ENCODE measurements at places on chromosomes 2 and 18.

DNA sequence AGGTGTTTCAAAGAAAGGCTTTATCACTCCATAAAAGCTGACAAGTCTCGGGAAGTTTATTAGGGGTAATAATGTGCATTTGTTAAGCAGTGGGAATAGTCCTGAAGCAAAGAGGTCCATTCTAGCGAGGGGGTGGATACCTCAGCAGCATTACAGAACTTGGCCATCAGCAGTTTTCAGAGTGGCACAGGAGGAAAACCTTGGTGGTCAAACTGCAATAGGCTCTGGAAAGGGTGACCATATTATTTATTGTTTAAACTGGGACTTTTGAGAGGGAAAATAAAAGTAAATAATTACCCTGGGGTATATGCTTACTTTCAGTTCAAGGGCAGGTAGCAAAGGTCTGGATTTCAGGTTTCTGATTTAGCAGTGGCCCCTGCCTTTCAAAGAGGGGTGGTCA lies 115.5 kb upstream of the KLHL14 start:
- no peak for DNase-seq

DNA sequence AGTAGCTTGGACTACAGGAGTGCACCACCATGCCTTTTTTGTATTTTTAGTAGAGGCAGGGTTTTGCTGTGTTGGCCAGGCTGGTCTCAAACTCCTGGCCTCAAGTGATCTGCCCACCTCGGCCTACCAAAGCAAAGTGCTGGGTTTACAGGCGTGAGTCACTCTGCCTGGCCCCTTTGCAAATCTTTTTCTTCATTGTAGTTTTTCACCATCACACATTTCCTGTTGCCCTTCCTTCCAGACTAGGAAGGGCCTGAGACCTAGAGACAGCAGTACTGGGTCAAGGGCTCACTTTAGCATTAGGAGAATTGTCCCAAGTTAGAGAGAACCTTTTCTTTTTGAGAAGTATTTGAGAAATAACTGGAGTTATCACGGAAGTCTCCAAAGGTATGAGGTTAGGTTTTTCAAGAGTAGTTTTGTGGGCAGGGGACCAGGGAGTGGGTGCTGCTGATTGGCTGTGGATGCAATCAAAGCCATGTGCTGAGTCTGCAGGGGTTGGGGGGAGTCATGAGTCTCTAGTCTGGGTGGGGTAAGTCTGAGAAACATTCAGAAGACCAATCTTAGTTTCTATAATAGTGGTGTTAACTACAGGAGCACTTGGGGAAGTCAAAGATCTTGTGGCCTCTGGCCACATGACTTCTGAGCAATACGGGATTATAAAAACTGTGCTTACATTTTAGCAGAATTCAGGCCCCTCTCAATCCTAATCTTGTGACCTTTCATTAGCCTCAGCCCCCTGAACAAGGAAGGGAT lies 23.7 kb downstream of the B3GNT2 start:
- no peak for DNase-seq

DNA sequence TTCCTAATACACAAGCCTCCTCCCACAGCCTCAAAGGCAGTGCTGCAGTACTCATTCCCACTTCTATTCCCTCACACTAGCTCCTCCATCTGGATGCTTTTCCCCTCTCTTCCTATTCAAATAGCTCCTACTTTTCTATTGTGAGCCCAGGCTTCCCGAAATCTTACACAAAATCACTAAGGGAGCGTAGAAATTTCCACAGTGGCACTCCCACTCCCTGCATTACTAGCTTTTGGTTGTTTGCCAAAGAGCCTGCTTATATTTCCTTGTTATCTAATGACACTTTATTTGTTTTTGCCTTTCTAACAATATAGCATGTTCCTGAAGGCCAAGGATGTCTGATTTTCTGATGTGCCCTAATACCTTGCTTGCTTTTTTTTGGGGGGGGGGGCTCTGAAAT lies 10.9 kb downstream of the EPAS1 start:
- DNase-seq, result no peak

DNA sequence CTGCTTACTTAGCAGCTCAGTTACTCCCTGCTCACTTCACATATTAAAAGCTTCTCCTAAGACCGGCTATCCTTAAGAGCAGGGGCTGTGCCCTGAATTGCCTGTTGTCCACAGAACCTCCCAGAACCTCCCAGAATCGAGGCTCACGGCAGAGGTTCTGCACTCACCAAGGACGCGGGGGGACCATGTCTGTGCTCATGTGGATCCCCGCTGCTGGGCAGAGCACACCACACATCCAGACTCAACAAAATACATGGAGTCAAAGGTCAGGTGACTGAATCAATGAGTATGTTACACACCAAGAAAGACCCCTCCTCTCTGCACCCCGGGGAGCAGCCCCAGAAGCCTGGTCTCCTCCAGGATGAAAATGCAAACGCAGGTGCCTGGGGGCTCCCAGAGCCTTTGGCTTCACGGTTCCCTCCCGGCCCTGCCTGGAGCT lies 149.0 kb downstream of the MBP start:
- DNase-seq, result peak; percentile 69

DNA sequence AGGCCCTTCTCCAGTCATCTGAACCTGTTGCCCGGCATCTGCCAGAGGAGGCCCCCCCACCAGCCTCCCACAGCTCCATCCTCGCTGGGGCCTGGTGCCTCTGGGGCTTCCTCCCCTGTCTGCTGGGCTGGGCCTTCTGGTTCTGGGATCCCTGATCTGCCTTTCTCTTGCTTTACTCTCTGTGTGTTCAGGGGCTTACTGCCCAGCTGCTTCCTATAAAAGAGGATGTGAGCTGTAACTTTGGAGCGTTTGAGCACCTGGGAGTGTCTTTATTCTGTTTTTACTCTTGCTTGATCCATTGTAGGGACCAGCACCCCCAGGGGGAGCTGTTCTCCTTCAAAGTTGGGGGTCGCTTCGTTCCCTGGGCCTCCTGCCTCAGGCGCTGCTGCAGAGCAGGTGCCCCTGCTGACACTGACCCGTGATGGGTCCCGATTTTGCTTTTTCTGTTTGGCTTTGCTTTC lies 23.1 kb upstream of the FAHD2A start:
- DNase-seq, result no peak

- DNase-seq, result no peak
Measured at GRCh38 chr2:1479346-1479745, 66.1 kb downstream of the TPO start.

DNA sequence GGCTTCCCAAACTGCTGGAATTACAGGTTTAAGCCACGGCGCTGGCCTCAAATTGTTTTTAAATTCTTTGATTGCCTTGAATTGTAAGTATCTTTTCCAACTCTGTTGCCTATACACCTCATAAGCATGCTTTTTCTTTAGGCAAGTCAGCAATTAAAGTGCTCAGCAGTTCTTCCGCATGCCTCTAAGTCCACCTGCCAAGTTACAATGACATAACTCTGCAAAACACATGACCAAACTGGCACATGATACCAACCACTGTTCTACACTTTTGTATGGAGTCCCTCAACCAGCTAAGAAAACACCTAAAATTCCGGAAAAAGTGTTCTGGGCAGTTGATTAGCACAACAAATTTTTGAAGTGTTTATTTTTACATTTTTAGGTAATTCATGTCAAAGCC lies 5.1 kb downstream of the TXNL4A start:
- no peak for DNase-seq

DNA sequence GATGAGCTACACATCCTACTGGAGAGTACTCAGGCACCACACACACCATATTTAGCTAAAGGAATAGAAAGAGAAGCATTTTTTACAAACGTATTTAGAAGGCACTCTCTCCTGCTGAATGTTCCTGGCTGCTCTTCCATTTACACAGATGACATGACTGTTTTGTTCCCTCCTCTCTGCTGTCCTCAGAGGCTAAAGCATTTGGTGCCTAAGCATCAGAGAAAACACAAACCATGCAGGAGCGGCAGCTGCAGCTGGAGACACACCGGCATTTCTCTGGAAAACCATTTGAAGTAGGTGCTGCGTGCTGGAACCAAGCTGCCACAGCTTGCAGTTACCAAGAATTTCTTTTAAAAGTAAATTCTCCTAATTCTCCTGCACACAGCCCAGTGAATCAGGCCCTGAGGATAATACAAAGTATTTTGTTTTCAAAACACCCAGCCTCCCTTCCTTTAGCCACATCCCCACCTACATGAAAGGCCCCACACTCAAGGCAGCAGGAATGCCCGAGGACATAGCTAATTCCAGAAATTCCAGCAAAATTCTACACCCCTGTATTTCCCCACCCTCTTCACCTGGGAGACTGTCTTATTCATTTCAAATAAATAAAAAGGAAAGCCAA lies 488.9 kb upstream of the SOX11 start:
- DNase-seq, result no peak

GRCh38 chr2:56015711-56016115 lies 92.1 kb upstream of the EFEMP1 start:
- DNase-seq, result no peak

DNA sequence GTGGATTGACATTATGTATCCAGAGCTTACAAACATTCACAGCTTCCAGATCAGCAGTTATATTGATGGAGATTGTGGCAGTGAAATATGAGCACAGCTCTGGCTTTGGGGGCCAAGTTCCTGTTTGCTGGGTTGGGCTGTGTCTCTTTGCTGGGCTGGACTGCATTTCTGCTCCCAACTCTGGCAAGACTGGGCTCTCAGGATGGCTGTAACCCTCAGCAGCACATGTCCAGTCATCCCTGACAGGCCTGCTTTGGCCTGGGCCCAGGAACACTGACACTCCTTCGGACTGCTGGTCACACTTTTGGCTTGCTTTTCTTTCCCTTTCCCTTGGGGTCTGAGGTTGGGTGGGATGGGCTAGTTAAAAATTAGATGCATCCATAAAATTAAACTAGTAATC lies 17.9 kb upstream of the VPS4B start:
- DNase-seq, result no peak

- DNase-seq, result no peak
Measured at GRCh38 chr2:10329880-10330699, 27.4 kb downstream of the HPCAL1 start.

DNA sequence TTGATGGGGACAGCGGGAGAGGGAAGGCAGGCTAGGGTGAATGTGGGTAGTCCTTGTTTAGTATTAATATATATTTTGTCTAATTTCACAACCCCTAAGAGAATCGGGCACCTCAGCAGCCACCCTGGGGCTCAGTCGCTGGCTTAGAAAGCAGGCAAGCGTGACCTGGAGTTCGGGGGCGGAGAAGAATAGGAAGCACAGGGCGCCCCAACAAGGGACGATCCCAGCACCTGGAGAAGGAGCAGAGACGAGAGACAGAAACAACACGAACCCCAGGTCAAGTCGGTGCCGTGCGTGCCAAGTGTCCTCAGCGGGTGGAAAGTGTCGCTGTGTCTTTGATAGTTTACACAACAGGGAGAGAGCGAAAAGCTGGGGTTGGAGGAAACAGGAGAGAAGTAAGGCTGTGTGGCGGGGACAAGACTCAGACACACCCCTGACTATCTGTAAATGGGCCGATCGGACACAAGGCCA lies 95.4 kb downstream of the NFATC1 start:
- no peak for DNase-seq

- peak; percentile 89 for DNase-seq
Measured at GRCh38 chr18:44880170-44880569, 199.5 kb downstream of the SETBP1 start.

DNA sequence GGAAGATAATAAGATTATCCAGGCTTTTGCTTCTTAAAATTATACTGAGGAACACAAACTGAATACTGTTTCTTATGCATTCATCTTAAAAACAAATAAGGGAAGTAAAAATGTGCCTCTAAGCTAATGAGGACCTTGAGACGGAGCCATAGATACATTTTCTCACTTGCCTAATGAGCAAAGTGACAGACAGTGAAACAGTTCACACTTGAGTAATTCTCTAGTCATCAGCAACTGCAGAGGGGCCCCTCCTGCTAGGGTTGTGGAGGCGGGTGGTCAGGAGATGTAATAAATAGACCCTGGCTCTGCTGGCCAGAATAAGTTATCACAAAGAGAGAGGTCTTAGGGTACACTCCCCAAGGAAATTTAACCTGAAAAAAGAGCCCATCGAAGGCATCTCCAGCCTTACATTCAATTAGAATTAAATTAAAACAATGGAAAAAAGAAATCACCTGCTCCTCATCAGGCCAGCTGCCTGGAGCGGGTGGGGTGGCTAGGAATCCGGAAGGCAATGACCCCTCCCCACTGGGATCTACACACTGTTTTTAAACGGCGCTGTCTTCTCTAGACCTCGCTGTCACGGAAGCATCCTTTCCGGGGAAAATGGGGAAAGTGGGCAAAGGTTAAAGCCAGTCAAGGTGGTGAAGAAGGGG lies 32.6 kb upstream of the INSIG2 start:
- DNase-seq, result no peak
